ENCODE measurements at places on chromosomes 11 and 22.

DNA sequence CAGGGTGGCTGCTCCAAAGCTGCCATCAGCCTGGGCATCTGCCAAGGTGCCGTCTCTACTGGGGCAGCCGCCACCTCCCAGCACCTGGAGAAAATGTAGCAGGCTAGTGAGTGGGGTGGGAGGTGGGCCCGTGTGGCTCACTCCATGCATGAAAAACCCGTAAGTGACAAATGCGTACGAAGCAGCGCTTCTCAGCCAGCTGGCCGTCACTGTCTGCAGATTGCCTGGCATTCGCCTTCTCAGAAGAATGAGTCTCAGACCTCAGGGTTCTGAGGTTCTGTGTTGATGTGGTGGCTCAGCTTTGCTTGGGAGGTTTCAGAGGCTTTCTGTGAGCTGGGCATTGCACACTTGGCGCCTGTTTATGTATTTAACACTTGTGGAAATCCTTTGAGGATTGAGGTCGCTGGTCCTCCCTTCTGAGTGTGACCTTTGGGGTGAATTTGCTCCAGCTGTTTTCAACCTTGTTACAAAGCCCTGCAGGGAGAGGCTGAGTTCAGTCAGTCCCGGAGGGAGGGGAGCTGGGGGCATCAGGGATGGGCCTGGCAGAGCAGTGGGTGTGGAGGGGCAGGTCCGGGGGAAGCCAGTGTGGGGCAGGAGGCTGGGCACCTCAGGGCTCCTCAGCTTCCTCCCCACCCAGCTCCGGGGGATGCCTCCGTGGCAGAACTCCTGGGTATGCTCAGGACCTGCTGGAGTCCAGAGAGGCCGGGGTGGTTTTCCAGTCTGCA lies 977.0 kb downstream of the TBC1D22A start:
- DNase-seq, result no peak

DNA sequence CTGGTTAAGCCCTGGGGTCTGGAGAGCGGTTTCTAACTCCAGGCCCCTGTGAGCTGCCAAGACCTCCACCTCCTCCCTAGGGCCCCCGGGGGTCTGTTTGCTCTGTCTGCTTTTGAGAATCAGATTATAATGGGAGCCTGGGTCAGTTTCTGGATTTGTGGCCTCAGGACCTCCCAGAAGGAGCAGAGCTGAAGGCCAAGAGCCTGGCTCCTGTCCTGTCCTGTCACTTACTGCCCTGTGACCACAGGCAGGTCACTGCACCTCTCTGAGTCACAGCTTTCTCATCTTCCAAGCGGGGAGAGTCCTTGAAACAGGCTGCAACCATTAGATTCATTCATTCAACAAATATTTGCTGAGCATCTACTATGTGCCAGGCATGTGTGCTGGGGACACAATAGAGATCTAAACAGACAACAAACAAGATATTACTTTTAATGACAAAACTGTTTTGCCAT lies 87.3 kb upstream of the FGF3 start:
- DNase-seq, result no peak

- DNase-seq, result no peak
These were observed 148.6 kb downstream of the IGLL1 start for GRCh38 chr22:23431337-23432072.

- no peak for DNase-seq
These were observed 147.5 kb downstream of the PARVA start for GRCh38 chr11:12524865-12525264.

- no peak for DNase-seq
These were observed 47.5 kb downstream of the RTL6 start for GRCh38 chr22:44450503-44450902.

Data from NCI-H774 (cell line).